ENCODE measurements at places on chromosomes 6 and 20.
A peak's percentile ranks its signal among the peaks of the same experiment; 100 is the strongest.

DNA sequence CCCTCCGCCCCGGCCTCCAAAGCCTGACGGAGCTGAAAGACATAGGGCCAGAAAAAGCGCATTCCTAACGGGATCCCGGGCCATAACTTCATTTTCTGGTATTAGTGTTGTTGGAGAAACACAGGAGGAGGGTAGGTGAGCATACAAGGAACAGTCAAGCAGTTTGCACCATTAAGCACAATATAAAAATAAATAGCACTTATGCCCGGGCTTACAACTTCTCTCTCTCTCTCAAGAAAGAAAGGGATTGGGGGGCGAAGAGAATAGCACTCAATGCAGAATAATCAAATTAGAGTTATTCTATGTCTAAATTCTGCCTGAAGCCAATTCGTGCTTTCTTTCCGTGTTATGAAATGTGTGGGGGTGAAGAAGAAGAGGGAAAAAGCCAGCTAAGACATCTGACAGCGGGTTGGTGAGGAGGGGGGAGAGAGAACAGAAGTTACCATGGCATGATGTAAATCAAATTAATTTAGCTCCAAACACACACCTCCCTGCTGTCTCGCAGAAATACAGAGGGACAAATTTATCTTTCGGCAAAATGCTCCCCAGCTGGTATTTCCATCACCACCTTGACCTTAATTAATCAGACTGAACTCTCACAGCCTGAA, 508 bp upstream of the METTL24 start:
- DNase-seq, result no peak

- DNase-seq, result no peak
Observed at GRCh38 chr6:53461696-53462095, 83.2 kb downstream of the GCLC start.

GRCh38 chr6:71724456-71725125, 161.8 kb upstream of the RIMS1 start:
- no peak for DNase-seq

GRCh38 chr6:160028487-160029275, 59.8 kb downstream of the IGF2R start:
- DNase-seq, result no peak

- peak; percentile 19 for DNase-seq
Observed at GRCh38 chr6:129050086-129050485, 167.1 kb downstream of the LAMA2 start.

- peak; percentile 56 for DNase-seq
Observed at GRCh38 chr6:155248008-155249001, 15.5 kb upstream of the CLDN20 start.

DNA sequence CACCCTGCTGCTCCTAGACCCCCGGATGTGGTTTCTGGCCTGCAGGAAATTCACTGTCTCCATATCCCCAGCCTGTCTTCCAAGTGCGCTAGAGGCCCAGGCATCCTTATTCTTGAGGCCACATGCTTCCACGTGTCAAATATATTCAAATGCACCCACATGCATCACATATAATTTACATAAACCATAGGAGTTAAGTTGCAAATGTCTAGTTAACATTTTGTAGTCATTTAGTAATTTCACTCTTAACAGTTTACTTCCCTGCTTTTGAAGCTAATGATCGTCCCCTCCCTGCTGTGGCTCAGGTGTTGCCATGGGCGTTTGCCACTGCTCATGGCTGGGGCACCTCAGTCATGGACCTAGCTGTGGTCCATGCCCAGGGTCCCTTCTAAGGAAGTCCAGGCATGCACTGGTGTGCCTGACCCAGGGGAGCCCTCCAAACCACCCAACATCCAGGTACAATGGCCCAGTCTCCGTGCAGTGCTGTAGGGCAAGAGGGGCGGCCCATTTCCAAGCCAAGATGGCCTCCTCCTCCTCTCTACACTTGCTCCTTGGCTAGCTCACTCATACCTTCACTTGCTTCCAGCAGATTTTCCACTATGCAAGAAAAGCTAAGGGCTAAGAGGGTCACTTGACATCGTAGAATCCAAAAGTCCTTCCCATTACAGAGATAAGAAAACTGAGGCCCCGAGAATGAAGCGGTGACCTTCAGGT, 42.4 kb downstream of the FGD2 start:
- DNase-seq, result no peak
